IMR-90 (cell line): ENCODE measurements at places on chromosomes 1 and 21. TPM values are rescaled to one million over a fixed set of nuclear protein-coding genes. Genes with fewer than 3 reads are reported as not detected.
A peak's percentile ranks its signal among the peaks of the same experiment; 100 is the strongest.

ZP4 gene
- total RNA-seq: not detected in 2 replicates

- peak; percentile 67 for DNase-seq
These were observed 1.2 kb upstream of the NEGR1 start for GRCh38 chr1:72283307-72284083.

- DNase-seq: no peak
These were observed 4.9 kb downstream of the ARHGEF19 start for GRCh38 chr1:16207318-16208269.

RNF186 gene
- not detected in 2 replicates for total RNA-seq

VASH2 gene
- 0.83 and 0.90 TPM in 2 replicates for total RNA-seq

- DNase-seq: no peak
These were observed 117.5 kb upstream of the HOOK1 start for GRCh38 chr1:59697150-59697800.

BNIPL gene
- total RNA-seq: under 0.01 TPM in 1 of 2 replicates, not detected in the other

- DNase-seq: no peak
These were observed 26.5 kb downstream of the RERE start for GRCh38 chr1:8790987-8791386.

DNA sequence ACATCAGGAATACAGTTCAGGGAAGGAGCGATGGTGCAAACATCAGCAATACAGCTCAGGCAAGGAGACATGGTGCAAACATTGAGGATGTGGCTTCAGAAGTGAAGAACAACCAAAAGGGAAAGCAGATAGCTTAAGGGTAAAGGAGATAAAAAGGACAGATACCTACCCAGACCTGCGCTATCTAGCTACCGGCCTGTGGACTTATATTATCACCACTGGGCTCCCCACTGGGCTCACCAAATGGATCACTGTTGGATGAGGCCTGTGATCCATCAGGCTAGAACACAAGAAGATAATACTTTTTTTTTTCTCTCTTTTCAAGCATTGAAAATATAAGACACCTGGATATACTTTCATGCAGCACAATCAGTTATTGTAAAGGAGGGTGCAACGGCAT is 44.7 kb upstream of the C8B start:
- no peak for DNase-seq

GRCh38 chr1:57218487-57219079 is 205.3 kb downstream of the DAB1 start:
- peak; percentile 12 for DNase-seq

- no peak for DNase-seq
These were observed 81.7 kb upstream of the ATP1B1 start for GRCh38 chr1:169024800-169025271.

SOAT1 gene
- total RNA-seq: 19.5 and 28.9 TPM in 2 replicates

MARCKSL1 gene
- total RNA-seq: 34.7 and 37.5 TPM in 2 replicates

RAB3B gene
- 78.5 and 91.9 TPM in 2 replicates for total RNA-seq

DNA sequence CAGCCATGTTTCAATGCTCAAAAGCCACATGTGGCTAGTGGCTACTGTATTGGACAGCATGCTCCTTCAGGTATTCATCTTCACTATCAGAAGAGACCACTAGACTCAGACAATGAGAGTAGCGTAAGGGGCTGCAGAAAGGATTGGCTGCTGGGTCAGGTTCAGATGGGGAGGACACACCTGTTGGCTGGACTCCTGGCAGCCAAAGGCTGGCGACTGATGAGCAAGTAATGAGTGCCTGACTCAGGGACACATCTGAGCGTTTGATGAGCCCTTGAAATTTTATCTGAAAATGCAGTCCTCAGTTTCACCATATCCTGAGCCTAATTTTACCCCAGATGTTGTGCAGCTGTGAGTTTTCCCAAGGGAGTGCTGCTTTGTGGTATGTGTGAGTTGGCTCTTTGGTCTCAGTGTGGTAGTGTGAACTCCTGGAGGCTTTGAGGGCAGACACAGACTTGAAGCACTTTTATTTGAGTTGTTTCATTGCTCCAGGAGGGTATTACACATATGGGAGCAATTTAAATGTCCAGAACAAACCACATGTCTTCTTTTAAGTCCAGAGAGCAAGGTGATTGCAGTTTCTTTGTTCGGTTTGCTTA is 9.6 kb downstream of the ST6GALNAC3 start:
- no peak for DNase-seq

GBP2 gene
- total RNA-seq: 12.8 and 17.7 TPM in 2 replicates

BSDC1 gene
- total RNA-seq: 50.8 and 60.4 TPM in 2 replicates

NID1 gene
- total RNA-seq: 21.9 and 23.9 TPM in 2 replicates

- no peak for DNase-seq
These were observed at the start of gene RBP7 for GRCh38 chr1:9996624-9997582. TSS of gene RBP7 (plus strand) at chr1:9997228. CDS start at chr1:9997259, 31 bp downstream.

FMO1 gene
- total RNA-seq: not detected in 2 replicates

- DNase-seq: peak; percentile 1
These were observed 725.8 kb downstream of the MRPL39 start for GRCh38 chr21:24881506-24881905.

TEDDM1 gene
- total RNA-seq: not detected in 2 replicates

DNA sequence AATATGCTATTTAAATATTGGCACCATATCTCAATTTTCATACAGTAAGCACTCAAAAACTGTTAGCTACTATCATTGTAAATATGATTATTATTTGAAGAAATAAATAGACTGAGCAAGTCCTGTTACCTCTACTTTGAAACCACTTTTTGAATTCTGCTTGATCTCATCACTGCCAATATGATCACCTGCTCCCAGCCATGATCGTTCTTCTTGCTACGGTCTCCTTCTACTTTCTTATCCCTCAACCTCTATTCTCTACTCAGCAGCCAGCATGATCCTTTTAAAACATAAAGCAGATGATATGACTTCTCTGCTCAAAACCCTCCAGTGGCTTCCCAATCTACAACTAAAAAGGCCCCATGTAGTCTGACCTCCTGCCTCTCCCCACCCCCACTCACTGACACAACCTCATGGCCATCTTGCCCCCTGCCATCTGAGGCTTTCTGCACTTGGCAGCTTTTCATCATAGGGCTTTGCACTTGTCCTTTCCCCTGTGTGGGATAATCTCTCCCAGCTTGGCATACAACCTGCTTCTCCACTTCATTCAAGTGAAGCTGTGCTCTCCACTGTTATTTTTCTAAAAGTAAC is 27.2 kb downstream of the CD34 start:
- no peak for DNase-seq

TAS1R1 gene
- total RNA-seq: not detected in 2 replicates

EPHA10 gene
- not detected in 2 replicates for total RNA-seq

MEGF6 gene
- total RNA-seq: 0.56 and 0.72 TPM in 2 replicates

HLX gene
- total RNA-seq: 3.9 and 4.3 TPM in 2 replicates

DNA sequence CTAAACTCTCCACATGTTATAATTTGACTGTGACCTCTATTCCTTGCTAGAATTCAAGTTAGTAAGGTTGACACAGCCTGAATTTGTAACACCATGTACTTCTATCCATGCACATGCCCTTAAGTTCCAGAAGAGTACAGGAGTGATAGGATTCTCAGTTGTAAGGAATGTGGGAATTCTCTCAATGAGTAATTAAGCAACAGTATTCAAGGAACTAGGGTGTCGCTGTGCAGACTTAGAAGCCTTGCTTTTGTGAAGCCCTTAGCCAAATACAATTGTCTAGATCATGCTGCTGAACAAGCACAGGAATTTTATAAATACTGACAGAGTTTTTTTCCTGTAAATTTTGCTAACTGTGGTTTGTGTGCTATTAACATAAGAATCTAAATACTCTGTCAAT is 276.3 kb upstream of the PTBP2 start:
- DNase-seq: no peak

TTC3 gene
- 293 and 332 TPM in 2 replicates for total RNA-seq

DNA sequence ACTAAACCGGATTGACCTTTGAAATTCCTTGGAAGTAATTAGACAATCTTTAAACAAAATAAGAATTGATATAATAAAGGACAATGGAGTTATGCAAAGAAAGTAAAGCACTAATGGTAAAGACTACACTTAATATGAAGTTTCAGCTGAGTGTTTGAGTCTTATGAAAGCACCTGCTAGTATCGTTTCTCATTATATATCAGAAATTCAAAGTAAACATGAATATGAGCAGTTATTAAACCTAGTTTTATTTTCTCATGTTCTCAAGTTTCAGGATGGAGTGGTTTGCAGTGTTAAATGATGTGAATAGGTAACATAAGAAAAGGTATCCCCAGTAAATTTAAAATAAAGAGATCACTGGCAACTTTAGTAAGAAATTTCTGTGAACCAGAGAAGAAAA is 188.6 kb downstream of the ZP4 start:
- DNase-seq: no peak

DNA sequence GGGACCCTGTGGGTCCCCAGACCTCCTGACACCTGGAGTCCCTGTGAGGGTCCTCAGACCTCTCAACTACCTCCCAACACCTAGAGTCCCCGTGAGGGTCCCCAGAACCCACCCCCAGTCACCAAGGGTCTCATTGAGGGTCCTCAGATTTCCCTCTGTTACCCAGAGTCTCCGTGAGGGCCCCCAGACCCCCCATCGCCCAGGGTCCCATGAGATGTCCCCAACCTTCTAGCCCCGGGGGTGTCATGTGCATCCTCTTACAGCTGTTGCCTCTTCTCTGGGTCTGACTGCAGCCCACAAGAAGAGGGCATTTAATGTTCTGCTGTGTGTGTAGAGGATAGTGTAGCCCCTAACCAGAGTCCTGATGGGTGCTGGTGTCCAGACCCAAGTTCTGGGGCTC is 2.0 kb upstream of the GJC2 start:
- no peak for DNase-seq

PDIK1L gene
- total RNA-seq: 3.0 and 5.8 TPM in 2 replicates

DNA sequence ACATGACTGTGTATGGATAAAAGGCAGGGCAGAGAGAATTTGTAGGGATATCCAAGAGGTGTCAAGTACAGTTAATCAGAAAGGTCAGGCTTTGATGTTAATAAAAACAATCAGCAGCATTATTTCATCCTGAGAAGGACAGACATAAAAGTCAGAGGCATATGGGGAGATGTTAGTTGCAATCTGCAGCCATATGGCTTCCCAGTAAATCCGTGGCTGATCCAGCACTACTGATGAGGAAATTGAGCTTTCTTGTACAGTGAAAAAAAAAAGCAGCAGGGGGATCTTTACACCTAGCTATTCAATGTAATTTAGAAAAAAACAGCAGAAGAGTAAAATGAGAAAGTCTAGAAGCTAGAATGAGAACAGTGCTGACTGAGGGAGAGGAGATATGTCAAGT is 2.2 kb upstream of the SPRR1B start:
- no peak for DNase-seq

DNA sequence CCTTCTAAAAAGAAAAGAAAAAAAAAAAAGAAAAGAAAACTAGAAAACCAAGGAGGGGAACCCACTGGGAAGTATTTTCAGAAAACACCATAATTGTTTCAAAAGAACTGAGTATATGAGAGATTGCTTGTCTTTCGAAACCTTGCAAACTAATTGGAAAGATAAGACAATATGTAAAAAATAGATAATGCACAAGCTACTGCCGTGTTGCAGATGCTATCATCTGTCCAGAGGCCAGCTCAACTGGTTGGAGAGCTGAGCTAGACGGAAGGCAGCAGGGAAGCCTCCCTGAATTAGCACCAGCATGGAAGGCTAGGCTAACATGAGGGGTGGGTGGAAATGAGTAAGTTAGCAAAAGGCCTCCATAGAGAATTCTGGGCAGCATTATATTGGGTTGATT is 16.2 kb upstream of the CACHD1 start:
- DNase-seq: no peak

OR2G6 gene
- total RNA-seq: not detected in 2 replicates

DNA sequence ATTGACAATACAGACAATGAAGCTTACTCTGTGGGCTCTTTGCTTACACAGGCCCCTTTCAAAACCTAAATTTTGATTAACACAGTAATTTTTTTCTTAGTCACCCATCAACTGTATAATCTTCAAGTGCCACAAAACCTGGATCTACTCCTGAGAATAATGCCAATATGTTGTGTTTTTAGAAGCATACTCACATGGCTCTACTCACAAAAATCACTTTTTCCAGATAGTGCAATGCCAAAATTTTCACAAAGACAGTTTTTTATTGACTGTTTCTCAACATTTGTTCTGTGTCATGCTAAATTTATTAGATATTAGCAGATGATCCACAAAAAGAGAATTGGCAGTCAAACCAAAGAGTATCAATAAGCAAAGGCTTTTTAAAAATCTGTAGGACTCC is 493.7 kb upstream of the C1orf87 start:
- no peak for DNase-seq

GRCh38 chr1:96259399-96259798 is 462.2 kb upstream of the PTBP2 start:
- no peak for DNase-seq

PCSK9 gene
- under 0.01 TPM in 2 replicates for total RNA-seq

DNA sequence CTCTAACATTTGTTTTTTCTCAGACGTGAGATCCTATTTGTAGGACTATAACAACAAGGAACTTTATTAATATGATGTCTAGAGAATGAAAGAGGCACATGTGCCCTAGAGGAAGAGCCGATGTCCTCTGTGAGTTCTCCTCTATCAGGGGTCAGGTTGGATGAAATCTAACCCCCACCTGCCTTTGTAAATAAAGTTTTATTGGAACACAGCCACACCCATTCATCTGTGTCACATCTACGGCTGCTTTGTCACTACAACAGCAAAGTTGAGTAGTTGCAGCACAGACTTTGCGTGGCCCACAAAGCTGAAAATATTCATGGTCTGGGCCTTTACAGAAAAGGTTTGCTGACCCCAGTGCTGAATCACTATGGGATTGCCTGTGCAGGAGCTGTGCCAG is 571 bp upstream of the CAPN9 start:
- DNase-seq: no peak

GRCh38 chr1:77762072-77762476 is 2.4 kb upstream of the USP33 start:
- DNase-seq: peak; percentile 81

- no peak for DNase-seq
These were observed 105.0 kb downstream of the MATN1 start for GRCh38 chr1:30618335-30618747.

APOBEC4 gene
- not detected in 2 replicates for total RNA-seq

CFAP107 gene
- not detected in 2 replicates for total RNA-seq

GRCh38 chr1:203316626-203317093 is 11.3 kb downstream of the BTG2 start:
- peak; percentile 31 for DNase-seq

UBIAD1 gene
- total RNA-seq: 4.7 and 6.3 TPM in 2 replicates

NR0B2 gene
- not detected in 2 replicates for total RNA-seq

GRCh38 chr1:195466639-195467038 is 1141.6 kb downstream of the KCNT2 start:
- DNase-seq: no peak

- DNase-seq: no peak
These were observed 240.8 kb downstream of the TRABD2B start for GRCh38 chr1:47756411-47756810.

DNA sequence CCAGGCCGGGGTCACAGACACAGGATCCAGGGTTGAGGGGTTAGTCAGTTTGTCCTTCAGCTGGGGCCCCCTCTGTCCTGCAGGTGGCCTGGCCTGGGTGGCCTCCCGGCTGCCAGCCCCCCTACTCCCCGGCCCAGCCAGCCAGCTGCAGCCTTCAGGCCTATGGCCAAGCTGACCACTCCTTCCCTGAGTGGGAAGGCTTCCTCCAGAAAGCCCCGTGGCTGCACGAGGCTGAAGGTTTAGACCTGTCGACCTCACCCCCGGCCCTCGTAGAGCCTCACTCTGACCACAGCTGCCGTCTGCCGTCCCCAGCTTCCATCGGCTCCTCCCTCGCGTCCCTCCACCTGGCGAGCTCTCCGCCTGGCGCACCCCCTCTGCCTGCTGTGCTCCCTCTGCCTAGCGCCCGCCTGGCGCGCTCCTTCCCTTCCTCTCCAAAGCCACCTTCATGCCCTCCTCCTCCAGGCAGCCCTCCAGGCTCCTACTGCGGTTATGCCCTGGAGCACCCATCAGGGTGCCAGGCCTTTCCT is 9.6 kb downstream of the TTLL10 start:
- no peak for DNase-seq

CSMD2 gene
- under 0.01 and 0.28 TPM in 2 replicates for total RNA-seq

- DNase-seq: no peak
These were observed 430.9 kb upstream of the ADGRL2 start for GRCh38 chr1:81369833-81370232.
